ENCODE measurements at places on chromosomes 11 and 22.
A peak's percentile ranks its signal among the peaks of the same experiment; 100 is the strongest.

DNA sequence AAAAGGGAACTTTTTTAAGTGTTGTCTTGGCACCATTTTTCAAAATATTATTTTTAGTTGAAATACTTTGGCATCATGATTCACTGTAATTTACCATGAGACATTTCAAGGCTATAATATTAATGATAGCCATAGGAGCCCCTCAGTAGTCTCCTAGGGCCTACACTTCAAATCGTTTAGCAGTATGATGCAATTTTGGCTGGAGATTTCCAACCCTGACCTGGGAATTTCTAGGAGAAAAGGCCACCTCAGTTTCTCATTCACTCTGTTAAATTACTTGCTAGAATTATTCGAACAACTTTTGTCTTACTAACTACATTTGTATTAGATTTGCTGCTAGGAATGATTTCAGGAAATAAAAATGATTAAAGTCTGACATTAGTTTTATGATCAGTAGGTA lies 1610.9 kb upstream of the RAG2 start:
- no peak for DNase-seq

- no peak for DNase-seq
Observed at GRCh38 chr11:88206751-88207150, 31.5 kb upstream of the RAB38 start.

- DNase-seq = no peak
Observed at GRCh38 chr11:118524757-118525470, 2.4 kb upstream of the TTC36 start.

DNA sequence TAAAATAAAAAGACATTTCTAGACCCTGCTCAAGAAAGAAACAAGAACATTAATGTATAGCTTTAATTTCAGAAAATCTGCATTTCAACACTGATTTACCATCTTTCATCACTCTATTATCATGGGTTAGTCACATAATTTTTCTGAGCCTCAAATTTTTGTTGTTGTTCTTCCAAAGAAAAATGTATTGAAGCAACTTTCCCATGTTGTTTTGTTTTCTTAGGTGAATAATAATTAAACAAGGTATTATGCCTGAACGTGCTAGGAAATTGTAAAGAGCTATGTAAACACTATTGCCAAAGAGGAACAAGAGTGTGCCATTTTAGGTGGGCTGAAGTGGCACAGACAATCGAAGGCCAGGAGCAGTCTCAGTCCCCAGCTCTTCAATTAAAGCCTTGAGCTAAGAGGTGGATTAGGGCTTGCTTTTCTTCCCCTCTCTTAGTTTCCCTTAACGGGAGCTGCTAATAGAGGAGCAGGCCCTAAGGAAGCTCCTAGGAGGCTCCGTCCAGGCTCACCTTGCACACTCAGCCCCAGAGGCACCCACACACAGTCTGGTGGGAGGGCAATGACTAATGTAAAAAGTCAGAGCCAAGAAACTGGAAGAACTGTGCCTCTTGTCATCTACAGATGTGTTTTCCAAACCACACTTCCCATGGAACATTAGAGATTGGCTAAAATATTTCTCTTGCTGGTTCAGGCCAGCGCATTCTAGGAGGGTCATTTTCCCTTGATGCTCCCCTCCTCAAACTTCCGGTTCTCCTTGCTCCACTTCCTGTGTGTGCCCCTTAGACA lies 8.8 kb upstream of the UBASH3B start:
- no peak for DNase-seq

- no peak for DNase-seq
Observed at GRCh38 chr11:35518766-35519165, 6.7 kb downstream of the PAMR1 start.

- DNase-seq = no peak
Observed at GRCh38 chr11:6927030-6927617, 898 bp downstream of the ZNF215 start.

GRCh38 chr11:3184732-3185347 lies 19.7 kb upstream of the OSBPL5 start:
- DNase-seq = no peak

DNA sequence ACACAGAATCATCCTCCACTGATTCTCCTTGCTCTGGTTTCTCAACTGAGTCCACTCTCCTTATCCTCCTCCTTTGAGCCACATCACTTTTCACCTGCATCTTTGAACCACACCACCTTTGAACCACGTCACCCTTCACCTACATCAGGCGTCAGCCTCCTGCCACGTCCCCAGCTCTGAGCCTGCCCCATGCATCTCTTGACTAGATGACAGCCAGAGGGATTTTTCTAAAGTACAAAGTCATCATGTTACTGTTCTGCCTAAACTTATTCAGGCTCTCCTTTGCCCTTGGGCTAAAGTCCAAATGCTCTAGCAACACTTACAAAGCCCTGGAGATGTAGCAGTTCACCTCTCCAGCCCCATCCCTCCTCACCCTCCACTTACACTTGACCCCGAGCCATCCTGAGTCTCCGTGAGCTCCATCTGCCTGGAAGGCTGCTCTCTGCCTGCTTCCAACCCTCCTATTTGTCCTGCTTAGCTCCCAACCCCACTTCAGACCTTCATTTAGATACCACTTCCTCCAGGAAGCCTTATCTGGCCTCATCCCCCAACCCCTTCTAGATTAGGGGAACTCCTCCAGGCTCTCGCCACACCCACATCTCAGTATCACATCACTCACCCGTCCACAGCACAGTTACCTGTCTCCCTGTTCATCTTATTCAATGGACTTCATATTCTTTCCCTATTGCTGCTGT lies 3.7 kb upstream of the MS4A10 start:
- no peak for DNase-seq

DNA sequence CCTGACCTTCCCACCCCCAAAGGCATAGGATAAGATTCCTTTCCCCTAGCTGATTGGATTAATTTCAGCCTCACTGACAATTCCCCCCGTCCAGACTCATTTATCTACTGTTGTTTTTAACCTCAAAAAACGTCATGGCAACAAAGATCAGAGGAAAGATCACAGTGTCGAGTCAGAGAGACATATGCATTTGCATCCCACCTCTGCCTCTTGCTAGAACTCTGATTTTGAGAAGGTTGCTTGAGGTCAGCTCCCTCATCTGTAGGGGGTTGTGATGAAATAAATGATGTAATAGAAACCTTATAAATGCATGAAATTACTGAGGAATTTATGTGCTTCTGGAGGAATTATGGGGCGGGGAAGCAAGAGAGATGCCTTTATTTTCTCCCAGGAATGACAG lies 53.3 kb upstream of the SYN3 start:
- DNase-seq = no peak

DNA sequence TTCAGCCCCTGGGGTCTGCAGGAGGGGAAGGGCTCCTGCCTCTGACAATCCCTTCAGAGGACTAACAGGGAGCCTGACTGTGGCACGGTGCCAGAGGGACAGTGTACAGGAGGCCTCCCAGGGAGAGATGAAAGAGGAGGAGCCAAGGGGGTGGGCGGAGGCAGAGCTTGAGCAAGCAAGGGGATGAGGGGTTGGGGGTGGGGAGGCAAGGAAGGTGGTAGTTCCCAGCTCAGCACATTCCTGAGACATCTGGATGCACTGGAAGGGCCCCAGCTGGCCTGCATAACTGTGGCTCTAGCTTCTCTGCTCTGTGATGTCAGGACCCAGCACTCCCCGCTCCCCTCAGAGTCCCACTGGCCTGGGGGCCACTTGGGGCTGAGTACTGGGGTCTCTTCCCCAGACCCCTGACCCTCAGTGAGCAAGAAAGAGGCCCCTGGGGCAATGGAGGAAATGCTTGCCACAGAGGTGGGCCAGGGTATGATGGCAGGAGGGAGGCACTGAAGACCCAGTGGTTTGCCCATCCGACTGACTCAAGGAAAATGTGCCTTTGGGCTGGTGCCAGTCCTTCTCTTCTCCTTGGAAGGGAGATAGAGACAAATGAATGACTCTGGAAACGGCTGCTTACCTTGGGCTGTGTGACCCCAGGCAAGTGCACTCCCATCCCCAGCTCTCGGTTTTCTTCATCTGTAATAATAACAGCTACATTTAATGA lies 13.3 kb downstream of the CREB3L1 start:
- DNase-seq = no peak

GRCh38 chr22:30390974-30391691 lies 3.9 kb upstream of the RNF215 start:
- peak; percentile 64 for DNase-seq

DNA sequence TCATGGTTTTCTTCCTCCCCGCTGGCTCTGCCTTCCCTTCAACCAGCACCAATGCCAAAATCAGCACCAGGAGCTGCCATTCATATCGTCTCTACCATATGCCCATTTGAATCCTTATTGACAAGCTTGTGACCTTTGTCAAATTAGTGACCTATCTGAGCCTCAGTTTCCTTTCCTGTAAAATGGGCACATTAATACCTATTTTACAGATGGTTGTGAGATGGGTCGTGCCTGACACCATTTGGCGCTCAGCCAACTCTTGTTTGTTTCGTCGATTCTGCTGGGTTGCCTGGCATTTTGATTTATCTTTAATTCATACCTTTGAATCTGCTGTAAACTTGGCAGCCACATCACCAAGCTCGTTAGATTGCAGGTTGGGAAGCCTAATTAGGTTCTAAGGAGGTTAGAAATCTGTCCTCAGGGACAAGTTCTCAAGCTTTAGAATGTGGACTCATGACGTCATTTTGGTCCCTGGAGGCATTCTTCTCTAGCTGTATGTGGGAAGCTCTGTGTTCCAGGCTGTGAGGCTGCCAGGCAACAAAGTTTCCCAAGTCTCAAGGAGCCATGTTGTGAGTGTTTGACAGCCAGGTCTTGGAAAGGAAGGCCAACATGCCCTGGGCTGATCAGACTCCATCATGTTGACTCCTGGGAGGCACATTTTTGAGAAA lies 61.0 kb downstream of the RPS6KA4 start:
- no peak for DNase-seq

- DNase-seq = no peak
Observed at GRCh38 chr22:47561115-47561675, 798.7 kb downstream of the TBC1D22A start.

GRCh38 chr11:96055706-96056387 lies 131.9 kb upstream of the MTMR2 start:
- no peak for DNase-seq
